ENCODE measurements at places on chromosomes 11 and 22.
A peak's percentile ranks its signal among the peaks of the same experiment; 100 is the strongest.

- no peak for DNase-seq
These were observed 65.9 kb downstream of the ADAMTS15 start for GRCh38 chr11:130514316-130514715.

DNA sequence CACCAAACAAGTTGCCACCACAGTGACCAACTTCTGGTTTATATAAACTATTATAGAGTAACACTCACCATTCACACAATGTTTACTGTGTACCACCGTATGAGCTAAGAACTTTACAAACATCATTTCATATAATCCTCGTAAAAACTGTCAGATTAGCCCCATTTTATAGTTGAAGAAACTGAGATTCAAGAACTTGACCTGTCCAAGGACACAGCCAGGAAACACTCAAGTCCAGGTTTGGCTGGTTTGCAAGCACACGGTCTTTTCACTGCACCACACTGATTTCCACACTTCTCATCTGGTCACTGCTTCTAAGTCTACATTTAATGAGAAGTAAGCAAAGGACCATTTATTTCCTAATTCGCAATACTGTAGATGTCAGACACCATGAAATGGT is 3.7 kb downstream of the MORC2 start:
- no peak for DNase-seq

GRCh38 chr11:733072-733471 is 14.2 kb upstream of the TALDO1 start:
- no peak for DNase-seq

DNA sequence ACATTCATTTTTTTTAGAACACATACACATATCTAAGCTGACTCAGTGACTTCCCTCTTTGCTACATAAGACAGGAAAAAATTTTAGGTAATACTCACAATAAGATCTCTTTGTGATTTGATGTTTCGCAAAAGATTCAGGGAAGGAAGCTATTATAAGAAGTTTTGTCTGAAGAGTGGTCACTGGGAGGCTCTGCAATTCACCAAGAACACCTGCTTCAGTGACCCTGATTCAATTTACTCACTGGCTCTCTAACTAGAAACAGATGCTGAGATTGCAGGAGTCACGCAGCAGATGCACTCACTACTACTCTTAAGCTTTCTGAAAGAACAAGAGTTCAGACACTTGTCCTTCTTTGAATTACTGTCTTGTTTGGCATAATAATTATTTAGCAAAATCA is 193.6 kb upstream of the DDI1 start:
- DNase-seq = no peak

GRCh38 chr22:46113910-46114517 is 36.3 kb upstream of the PPARA start:
- DNase-seq = no peak

DNA sequence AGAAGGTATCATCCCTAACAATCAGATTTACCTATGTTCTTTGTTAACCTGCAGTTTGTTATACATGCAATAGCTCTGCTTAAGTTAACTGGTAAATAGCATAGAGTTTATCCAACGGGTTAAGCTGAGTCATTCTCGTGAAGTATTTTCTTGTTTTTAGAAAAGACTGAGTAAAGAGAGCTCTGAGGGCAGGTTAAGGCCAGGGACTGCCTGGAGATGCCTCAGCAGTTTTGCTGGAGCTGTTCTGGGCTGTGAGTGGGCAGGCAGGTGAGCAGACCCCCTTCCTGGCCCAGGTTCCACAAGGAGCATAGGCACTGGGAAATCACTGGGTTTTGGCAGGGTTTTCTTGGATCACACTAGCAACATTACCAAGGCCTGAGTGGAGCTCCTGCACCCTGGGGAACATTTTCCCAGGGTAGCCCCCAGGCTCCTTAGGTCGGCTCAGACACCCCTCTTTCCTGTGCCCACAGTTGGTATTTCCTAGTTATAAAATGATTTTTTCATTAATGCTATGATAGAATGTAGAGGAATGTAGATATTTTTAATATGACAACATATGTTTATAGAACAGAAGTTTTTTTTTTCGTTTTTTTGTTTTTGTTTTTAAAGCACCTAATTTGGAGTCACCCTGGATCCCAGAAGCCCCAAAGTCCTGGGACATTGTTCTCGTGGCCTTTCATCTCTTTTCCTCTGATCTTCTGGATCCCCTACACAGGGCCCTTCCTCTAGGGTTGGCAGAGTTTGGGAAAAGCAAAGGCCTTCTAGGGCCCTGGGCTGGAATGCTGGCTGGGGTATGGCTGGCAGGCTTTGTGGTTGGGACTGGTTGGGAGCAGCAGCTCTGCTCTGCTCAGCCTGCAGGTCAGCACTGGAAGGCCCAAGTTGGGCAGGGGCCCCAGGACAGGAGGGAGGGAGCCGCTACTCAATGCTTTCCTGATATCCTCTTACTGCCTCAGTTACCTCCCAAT is 26.7 kb downstream of the IRAG1 start:
- DNase-seq = no peak

- no peak for DNase-seq
These were observed 221.3 kb downstream of the FAM76B start for GRCh38 chr11:95568281-95568680.

DNA sequence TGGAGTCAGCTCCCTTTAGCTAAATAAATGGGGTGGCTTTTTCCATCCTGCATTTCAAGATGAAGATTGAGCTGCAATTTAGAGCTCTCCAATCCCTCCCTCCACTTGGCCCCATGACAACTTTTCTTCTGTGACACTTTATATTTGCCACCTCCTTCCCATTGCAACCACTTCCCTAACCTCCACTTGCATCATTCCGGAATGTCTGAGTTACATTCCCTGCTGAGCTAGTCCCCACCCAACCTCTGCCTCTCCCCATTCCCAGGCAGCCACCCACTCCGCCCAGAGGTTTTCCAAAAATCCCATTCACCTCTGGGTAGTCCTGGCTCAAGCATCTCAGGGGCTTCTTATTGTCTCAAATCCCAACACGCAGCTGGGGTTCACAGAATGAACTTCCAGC is 24.7 kb downstream of the PC start:
- DNase-seq = no peak

GRCh38 chr11:13137844-13138301 is 128.8 kb downstream of the RASSF10 start:
- DNase-seq = no peak

DNA sequence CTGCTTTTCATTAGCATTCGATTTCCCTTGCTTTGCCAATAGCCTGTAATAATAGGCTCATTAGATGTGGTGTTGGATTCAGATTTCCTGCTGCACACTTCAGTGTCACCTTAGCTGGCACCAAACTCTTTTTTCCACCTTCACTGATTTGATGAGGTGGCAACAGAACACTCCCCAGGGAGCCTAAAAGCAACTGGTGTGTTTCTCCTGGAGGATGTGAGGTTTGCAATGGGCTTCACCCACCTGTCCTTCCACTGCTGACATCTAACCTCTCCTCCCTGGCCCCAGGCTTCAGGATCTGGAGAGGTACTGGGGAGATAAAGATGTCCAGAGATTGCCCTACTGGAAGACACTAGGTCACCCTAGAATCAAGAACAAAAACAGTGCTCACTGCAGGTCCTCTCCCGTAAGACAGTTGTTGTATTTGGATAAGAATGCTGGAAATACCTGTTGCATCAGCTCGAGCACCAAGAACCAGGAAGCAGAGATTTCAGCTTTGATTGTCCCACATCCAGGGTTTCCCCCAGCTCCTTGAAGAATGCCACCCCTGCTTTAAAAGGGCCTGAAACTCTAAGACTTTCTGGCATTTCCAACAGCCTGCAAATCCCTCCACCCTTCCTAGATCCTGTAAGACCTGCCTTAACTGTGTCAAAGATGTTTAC is 96.9 kb downstream of the SLC1A2 start:
- no peak for DNase-seq

- DNase-seq = no peak
These were observed 7.8 kb upstream of the IFT27 start for GRCh38 chr22:36783743-36784142.

DNA sequence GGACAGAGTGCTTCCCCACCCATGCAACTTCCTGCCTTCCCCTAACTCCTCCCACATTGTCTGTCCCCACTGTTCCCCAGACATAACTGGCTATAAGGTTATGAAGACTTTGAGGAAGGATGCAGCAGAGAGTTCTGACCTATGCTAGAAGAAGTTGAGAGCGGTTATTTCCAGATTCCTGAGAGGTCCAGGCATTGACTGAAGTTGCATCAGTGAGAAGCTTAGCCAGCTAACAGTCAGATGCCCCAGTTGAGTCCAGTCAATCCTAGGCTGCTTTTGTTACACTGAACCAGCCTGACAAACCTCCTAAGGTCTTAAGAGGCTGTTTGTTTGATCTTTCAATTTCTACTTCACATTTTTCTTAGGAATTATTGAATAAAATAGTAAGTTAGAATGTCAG is 937.9 kb upstream of the CCDC90B start:
- no peak for DNase-seq

DNA sequence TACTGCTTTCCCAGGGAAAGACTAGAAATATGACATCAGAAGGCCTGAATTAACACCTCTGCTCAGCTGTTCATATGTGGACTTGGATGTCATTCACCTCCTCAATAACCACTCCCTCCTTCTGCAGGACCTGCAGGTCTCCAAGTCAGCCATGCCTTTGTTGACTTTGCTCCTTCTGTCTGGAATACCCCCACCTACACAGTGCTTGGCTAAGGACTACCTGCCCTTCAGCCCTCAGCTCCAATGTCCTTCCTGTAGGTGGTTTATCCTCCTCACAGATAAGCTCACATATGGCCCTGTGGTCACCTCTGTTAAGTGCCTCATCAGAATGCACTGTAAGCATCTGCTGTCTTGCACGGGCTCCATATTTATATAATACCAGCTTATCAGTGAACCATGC is 26.4 kb upstream of the FAT3 start:
- DNase-seq = no peak

- no peak for DNase-seq
These were observed 117.4 kb downstream of the DBX1 start for GRCh38 chr11:20042811-20043341.

DNA sequence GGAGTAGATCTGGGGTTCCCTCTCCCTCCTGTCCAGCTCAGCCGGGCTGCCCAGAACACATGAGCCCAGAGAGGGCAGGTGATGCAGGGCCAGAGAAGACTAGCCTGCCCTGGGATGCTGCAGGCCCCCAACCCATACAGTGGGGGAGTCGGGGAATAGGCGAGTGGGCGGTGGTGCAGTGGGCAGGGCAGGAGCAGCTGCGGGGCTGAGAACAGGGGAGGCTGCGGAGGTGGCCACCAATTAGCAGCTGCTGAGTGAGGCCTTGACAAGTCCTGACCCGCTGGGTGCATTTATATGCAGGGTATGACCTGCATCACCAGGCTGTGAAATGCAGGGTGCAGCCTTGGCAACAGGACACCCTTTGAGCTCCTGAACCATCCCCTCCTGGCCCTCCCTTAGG is 43.1 kb downstream of the NFAM1 start:
- no peak for DNase-seq

- no peak for DNase-seq
These were observed 1.0 kb downstream of the PRSS23 start for GRCh38 chr11:86801364-86801763.

DNA sequence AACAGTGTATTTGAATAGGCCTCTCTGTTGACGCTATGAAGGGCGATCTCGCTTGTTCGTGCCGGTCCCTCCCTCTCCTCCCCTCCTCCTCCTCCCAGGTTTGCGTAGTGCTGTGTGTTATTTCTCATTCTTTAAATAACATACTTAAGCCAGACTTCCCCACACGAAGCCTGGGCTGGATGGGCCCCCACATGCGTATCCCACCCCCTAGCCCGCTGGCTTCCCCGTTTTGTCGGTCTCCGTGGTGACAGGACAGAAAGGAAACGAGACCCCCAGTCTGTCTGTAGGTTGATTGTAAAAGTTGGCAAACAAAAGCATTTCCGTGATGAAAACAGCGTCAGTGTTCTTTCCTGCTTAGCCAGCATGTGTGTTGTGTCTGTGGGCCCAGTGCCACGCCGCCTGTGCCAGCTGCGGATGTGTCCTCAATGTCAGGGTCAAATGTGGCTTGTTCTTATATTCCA is 27.3 kb downstream of the FAM118A start:
- peak; percentile 88 for DNase-seq

DNA sequence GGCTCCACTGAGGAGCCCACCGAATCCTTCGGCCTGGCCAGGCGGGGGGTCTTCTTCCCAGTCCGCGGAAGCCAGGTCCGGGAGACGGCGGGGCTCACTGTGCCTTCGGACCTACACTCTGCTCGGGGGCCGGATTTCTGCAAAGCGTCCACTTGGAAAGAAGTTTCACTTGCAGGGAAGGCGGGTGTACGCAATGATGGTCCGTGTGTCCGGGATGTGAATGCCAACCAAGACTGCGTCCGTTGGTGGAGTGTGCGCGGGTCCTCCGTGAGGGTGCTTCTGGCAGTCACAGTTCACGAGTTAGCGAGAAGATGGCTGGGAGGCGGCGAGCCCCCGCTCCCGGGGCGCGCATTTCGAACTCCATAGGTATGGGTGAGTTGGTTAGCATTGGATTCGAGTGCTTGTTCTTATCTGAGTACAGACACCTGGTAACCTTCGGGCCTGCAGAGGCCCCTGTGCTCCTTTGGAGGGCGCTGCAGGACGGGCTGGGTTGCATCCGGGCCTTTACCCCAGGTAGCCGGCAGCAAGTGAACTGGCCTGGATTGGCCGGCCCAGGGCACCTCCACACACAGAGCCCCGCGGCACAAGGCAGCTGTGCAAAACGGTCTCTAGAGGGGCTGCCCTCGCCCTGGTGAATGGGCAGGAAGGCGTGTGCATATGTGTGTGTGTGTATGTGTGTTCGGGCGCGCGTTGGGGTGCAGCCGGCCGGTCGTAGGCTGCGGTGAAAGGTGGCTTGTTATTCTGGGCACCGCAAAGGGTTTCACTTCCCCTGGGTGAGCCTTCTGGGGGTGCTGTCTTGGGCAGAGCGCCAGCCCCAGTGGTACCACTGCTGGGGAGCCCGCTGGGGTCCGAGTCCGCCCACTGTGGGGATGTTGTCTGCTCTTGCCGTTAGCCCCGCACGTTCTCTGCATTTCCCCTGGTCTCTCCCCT is 13.3 kb upstream of the CYP2R1 start:
- DNase-seq = no peak

DNA sequence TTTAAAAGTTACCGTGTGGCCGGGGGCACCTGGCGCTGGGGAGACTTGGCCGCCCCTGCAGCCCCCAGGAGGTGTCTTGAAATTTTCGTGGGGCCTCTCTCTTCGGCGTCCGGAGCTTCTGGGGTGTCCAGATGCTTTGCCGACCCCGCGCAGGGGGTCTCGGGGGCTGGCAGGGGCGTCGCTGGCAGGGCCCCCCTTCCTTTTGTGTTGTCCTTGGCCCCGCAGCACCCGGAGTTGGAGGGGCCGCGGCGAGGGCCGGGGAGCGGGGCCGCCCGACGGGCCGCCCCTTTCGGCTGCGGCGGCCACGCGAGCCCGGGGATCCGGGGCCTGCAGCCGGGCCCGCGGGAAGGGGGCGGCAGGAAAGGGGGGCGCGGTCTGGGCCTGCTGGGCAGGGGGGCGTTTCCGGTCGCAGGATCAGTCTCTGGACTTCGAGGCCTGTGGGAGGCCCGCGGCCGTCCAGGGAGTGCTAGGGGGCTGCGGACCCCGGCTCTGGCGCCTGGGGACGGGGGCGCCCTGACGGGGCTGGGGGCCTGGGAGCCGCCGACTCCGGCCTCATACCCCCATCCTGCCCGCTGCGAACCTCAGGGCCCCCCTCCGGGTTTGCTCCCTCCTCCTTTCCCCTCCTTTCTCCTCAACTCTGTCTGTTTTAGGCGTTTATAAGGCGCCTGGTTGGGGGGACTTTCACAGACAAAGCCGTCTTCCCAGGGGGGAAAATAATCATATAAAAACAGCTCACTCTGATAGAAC is 869 bp downstream of the ZC3H7B start:
- DNase-seq = no peak

Data from pons (tissue), 1 donor.